ENCODE measurements at places on chromosomes 1 and 21. TPM values are rescaled to one million over a fixed set of nuclear protein-coding genes. Genes with fewer than 3 reads are reported as not detected.

GRCh38 chr1:64451440-64451839, 18.5 kb upstream of the CACHD1 start:
- no peak for DNase-seq
- H3K36me3 ChIP-seq: no peaks in the 10 kb centered on the region
- no peaks in the 10 kb centered on the region for H3K27me3 ChIP-seq
- no peak overlapping the region for H3K4me3 ChIP-seq
- H3K4me1 ChIP-seq: peaks cover 4% of the 10 kb centered on the region

DNA sequence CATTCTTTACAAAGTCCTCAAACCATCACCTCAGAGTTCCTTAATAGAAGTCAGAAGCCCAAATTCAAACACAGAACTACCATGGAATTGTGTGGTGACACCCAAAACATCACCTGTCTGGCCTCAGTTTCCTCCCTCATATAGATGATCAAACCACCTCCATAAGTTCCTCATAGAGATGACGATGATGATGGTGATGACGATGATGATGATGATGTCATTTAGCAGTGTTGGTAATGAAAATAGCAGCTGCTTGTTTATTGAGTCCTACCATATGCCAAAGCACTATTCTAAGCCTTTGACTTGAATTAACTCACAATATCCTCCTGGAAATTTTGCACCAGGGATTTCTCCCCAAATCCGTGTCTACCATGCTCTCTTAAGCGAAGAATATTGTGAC, 139.9 kb downstream of the PROX1 start:
- no peak overlapping the region for H3K27ac ChIP-seq
- H3K36me3 ChIP-seq: no peaks in the 10 kb centered on the region
- H3K27me3 ChIP-seq: no peaks in the 10 kb centered on the region
- no peak overlapping the region for H3K4me3 ChIP-seq
- peaks cover 18% of the 10 kb centered on the region for H3K4me1 ChIP-seq

Gene ATAD3C
- 0.84 TPM for total RNA-seq

GRCh38 chr1:240652961-240653409, 41.0 kb upstream of the GREM2 start:
- peaks cover 21% of the 10 kb centered on the region for H3K4me1 ChIP-seq
- no peak for DNase-seq
- H3K27ac ChIP-seq: no peak overlapping the region
- H3K36me3 ChIP-seq: no peaks in the 10 kb centered on the region
- no peak overlapping the region for H3K4me3 ChIP-seq
- no peaks in the 10 kb centered on the region for H3K27me3 ChIP-seq

Gene TLR5
- 1.8 TPM for total RNA-seq

GRCh38 chr1:235404190-235404589, 37.0 kb downstream of the TBCE start:
- H3K27me3 ChIP-seq: no peaks in the 10 kb centered on the region
- DNase-seq: no peak
- no peak overlapping the region for H3K27ac ChIP-seq

Gene DNM3
- not detected for total RNA-seq

DNA sequence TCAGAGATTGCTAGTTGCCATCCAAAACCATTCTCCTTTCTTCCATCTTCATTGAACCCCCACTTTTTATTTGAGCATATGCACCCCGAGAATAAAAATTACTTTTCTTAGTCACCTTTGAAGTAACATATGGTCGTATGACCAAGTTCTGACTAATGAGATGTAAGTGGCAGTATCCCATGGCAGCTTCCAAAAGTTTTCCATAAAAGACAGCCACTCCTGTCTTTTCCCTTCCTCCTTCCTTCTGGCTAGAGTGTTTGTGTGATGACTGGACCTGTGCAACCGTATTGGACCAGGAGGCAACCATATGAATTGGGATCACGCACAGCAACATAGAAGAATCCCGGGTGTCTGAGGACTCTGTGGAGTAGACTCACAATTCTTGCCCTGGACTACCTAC, 41.1 kb upstream of the CCSAP start:
- H3K27me3 ChIP-seq: no peaks in the 10 kb centered on the region
- DNase-seq: no peak
- H3K4me1 ChIP-seq: no peaks in the 10 kb centered on the region
- no peak overlapping the region for H3K4me3 ChIP-seq
- H3K27ac ChIP-seq: no peak overlapping the region

All from Caco-2 (cell line).